ENCODE measurements at places on chromosomes 7 and 10.

DNA sequence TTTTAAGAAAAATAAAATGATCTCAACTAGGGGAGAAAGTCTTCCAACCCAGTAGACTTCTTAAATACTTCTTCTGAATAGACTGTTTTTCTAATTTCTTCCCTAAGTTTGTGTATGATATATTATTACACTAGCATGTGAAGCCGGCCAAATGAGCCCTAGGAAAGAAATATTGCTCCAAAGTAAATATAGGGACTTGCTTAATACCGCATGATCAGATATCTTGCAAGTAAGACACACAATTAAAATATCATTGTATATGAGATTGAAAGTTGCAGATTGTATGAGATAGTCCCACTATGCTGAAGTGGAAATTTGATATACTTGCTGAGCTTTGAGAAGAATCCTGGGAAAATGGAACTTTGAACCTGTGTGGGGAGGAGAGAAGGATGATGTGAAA lies 225.7 kb downstream of the BAMBI start:
- no peak for DNase-seq

GRCh38 chr7:45089341-45089891 lies 647 bp upstream of the NACAD start:
- DNase-seq, result peak; percentile 53

GRCh38 chr10:60096761-60097513 lies 190.6 kb upstream of the CCDC6 start:
- no peak for DNase-seq

- DNase-seq, result no peak
Observed at GRCh38 chr7:37104822-37105518, 343.7 kb downstream of the ELMO1 start.

GRCh38 chr7:32145911-32146310 lies 75.7 kb upstream of the PDE1C start:
- DNase-seq, result no peak

DNA sequence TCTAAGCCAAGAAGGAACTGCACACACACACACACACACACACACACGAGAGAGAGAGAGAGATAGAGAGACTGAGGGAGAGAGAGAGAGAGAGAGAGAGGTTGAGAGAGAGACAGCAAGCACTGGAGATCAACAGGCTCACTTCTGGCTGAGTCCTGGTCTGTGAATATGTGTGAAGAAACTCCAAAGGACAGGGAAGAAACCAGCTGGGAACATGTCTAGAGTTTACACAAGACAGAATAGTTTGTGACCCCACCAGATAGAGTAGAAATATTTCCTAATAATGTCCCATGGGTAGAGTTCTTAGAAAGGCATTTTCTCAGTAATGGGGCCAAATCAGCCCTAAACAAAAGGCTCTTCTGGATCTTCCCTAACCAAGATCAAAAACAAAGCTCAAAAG lies 155.5 kb upstream of the IGFBP3 start:
- DNase-seq, result no peak

DNA sequence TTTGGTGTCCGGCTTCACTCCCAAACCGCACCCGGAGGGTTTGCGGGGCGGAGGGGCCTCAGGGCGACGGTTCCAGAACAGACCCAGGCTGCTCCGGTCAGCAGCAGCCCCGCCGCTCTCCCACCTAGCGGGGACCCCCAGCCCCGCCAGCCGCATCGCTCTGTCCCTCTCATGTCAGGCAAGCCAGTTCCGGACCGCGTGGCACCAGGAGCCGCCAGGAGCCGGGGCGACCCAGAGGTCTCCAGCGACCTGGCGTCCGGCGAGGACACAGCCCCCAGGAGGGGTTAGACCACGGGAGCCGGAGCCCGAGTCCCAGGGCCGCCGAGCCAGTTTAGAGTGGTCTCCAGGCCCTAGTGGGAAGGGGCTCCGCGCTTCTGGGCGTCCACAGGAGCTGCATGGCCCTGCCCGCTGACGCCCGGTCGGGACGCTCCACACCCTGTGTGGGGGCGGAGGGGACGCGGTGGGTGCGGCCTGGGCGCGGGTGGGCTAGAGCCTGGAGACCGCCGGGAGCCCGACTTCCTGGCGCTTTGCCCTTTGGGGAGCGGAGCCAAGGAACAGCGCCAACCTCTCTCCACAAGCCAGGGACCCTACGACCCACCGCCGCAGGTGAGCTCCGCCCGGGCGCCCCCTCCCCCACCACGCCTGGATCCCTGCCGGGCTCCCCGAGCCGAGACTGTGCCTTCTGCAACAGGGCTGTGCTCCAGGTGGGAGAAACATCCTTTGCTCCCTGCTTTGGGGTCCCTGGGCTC lies 43.4 kb downstream of the ZNF117 start:
- no peak for DNase-seq

Measured in activated CD8-positive, alpha-beta memory T cell treated with anti-CD3 and anti-CD28 coated beads for 1 hour (primary cell).